Activated gamma-delta T cell (primary cell): ENCODE measurements at places on chromosomes 1 and 21.

DNA sequence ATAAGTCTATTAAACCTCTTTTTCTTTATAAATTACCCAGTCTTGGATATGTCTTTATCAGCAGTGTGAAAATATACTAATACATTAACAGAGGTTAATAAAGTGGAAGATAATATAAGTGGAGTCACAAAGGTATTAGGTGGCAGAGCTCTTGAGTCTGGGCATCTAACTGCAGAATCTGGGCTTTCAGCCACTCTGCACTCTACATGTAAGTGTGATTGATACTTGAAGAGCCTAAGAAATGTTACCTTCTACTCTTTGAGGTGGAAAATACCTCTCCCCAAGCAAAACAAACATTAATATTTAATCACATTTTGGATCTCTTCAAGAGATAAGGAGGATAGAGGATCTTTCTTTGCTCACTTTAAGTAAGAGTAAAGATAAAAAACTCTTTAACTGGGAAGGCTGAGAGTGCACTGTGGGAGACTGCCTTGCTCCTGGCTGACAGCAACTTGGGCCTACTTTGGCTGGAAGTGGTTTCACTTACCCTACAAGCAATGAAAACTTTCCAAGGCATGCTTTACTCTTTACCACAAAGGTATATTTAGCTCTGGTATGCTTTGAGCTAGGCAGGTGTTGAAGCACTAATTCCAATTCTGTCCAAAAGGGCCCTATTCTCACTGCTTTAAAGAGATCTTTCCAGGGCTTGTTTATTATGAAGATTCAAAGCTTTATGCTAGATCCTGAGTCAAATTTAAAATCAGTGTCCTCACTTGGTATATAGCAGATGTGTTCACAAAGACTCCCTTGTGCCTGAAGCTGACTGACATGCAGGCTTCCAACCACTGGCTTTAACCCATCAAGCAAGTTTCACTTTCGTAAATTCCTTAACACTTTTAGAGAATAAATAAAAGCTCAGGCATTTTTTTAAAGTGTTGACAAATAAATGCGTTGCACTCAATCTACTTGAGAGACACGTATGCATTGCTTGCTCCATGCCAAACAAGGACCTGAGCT lies 245.3 kb upstream of the ZP4 start:
- DNase-seq = no peak

- no peak for DNase-seq
These were observed 416.4 kb downstream of the PTBP2 start for GRCh38 chr1:97137862-97138514.

GRCh38 chr21:29641635-29642550 lies 297.9 kb downstream of the GRIK1 start:
- DNase-seq = no peak

- DNase-seq = no peak
These were observed 481.1 kb upstream of the NEGR1 start for GRCh38 chr1:72763481-72763880.

DNA sequence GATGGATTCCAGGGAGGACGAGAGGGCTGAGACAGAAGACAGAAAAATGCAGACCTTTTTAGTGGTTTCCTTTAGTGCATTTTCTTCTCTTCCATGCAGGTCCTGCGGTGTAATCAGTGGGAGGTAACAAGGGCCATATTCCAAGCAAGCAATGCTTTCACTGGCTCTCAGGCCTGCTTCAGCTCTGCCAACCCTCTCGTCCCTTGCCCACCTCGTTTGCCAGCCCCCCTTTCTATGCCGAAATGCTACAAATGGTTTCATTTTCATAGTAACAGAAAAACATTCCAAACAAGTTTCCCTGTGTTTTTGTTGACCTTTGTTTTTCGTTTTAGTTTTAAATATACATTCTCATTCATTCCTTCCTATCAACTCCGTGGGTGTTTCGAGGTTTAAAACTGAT lies 443.1 kb downstream of the TTLL7 start:
- no peak for DNase-seq

GRCh38 chr1:44637702-44638411 lies 36.4 kb downstream of the TMEM53 start:
- no peak for DNase-seq

DNA sequence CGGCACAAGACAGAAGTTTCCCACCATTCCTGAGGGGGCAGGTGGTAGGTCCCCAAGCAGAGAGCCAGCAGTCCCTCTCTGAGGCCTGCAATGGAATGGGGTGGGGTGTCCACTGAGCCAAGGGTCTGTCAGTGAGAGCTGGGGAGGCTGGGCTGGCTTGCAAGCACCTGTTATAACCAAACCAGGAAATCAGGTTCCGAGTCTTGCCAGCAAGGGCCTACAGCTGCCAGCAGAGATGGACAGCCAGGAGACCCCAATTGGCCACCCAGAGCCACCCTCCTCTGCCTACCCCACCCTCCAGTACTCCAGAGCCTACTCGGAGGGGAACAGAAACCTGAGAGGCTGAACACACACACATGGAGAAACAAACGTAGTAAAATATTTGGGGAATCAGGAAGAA lies 32.2 kb downstream of the PSEN2 start:
- no peak for DNase-seq

GRCh38 chr1:77282187-77282865 lies 507 bp downstream of the AK5 start:
- no peak for DNase-seq

GRCh38 chr1:104932949-104933679 lies 1183.4 kb downstream of the AMY1C start:
- DNase-seq = no peak

DNA sequence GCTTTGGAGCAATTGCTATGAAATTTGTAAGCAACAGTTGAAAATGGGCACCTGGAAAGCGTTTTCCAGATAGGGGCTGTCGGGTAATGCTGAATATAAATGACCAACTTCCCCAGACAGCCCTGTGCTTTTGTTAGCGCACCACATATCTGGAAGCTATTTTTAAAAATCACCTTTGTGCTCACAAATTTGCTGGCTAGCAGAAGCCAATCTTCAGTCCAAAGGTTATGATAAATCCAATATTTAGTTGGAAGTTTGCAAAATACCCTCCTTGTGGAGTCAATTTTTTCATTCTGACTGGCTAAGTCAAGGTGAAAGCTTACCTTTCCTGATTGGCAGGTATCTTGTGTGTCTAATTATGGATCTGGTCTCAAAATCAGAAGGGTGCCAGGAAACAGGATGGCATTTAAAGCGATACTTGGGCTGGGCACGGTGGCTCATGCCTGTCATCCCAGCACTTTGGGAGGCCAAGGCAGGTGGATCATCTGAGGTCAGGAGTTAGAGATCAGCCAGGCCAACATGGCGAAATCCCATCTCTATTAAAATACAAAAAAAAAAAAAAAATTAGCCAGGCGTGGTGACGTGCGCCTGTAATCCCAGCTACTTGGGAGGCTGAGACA lies 124.1 kb upstream of the AJAP1 start:
- no peak for DNase-seq

GRCh38 chr1:171431994-171432393 lies 53.3 kb upstream of the PRRC2C start:
- DNase-seq = no peak

- no peak for DNase-seq
These were observed 10.1 kb downstream of the PTGFRN start for GRCh38 chr1:116919802-116920201.

DNA sequence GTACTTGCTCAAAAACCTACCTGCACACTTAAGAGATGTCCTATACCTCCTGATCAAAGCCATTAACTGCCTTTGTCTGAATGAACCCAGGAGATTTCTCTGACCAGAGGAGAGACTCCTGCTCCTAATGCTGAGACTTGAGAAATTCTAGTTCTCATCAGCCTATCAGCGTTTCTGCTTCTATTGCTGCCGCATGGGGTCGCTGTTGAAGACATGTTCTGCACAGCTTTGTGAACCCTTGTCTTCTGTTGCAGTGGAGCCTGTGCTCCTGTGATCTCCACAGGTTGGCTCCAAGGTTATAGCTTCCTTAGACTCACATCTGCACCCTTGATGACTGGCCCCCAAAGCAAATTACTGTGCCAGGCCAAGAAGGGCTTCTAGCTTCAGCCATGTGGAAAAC lies 40.2 kb downstream of the EDN2 start:
- DNase-seq = no peak

- DNase-seq = no peak
These were observed 115.9 kb downstream of the RHOU start for GRCh38 chr1:228851193-228851592.

- no peak for DNase-seq
These were observed 30.9 kb upstream of the NTMT2 start for GRCh38 chr1:170114906-170115305.

- DNase-seq = no peak
These were observed 86.8 kb downstream of the KCNJ6 start for GRCh38 chr21:37829447-37829846.

- DNase-seq = no peak
These were observed 15.3 kb downstream of the SEMA6C start for GRCh38 chr1:151130987-151131586.

DNA sequence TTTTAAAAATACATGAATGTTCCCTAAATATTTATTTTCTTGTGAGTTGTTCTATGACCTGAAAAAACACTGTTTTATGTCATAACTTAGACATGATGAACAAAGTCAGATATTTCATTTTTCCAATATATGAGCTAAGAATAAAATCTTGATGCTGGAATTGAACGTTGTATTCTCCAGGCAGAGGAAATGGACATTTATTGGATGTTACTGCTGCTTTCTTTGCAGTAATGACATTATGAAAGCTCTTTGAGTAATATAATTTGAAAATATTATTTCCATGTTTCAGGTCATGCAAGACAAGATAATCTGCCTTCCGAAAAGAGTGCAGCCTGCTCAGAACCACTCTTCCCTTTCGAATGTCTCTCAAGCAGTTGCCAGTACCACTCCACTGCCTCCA lies 79.5 kb downstream of the LRRC8C start:
- no peak for DNase-seq

DNA sequence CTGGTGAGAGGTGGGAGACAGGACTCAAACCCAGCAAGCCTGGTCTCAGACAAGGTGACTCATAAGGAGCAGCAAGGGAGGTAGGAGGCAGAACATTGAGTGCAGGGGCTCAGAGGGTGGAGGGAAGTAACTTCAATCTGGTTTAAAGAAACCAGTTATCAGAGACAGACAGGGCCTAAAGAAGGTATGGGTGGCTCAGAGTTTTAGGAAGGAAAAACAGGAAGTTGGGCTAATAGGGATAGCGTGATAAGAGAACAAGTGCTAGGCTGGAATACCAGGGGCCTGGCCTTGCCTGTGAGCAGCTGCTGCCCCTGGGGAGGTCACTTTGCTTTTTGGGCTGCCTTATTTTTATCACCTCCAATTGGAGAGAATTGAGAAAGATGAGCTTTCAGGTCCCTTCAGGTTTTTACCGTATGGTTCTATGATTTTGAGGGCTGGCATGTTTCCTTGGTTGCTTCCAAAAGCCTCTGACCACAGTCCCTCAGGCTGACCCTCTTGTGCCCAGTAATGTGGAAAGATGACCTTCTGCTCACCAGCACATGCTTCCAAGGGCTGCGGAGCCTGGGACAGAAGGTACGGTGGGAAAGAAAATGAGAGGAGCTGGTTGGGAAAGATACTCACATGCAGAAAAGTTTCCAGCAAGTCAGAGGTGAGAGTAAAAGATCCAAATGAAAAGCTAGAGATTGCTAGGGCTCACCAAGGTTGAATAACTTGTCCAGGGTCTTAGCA lies 77.0 kb downstream of the DDR2 start:
- DNase-seq = no peak

DNA sequence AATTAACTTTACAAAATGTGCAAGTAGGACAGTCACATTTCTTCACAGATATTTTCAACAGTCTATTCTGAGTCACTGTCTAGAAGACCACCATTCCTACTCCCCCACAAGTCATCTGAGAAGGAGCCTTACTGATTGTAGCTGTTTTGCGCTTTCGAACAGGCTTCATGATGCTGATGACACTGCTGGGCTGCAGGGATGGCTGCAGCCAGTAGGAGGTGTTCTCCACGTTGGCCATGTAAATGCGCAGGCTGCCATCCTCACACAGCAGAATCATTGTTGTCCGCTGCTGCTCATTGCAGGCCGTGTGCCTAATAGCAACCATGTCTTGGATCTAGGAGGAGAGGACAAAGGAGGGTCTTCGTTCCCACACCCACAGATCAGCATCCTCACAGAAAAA lies 56.9 kb downstream of the UBR4 start:
- DNase-seq = no peak

DNA sequence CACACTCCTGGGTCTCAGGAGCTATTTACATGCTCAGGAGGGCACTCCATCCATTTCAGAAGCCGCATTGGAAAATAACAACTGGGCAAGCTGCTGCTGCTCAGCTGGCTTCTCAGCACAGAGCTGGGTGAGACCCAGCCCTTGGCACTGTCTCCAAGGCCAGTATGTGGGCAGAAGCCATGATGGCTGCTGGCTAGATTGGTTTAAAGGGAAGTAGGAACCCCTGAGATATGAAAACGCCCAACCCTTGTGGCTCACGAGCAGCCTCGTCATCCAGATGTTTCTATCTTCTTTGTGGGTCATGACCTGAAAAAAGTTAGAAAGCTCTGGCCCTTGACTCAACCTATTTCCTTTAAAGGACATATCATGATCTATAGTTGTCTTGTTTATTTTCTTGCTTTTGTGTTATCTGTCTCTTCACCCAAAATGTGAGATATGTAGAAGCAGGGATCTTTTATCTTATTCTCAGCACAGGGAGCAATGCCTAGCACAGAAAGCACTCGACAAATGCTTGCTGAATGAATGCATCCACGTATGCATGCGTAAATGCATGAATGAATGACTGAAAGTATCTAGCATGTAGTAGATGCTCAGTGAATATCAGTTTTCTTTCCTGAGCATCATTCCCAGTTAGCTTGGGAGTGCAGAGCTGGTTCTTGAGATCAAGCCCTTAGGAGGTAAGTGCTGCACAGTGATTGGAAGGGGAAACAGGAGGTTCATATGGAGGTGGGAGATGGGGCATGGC lies 11.6 kb downstream of the MYBPH start:
- no peak for DNase-seq
